ENCODE measurements at places on chromosomes 2 and 18.

GRCh38 chr2:51782921-51783765, 751.2 kb upstream of the NRXN1 start:
- DNase-seq = no peak

- no peak for DNase-seq
Measured at GRCh38 chr2:236875906-236876505, 209.7 kb upstream of the COPS8 start.

DNA sequence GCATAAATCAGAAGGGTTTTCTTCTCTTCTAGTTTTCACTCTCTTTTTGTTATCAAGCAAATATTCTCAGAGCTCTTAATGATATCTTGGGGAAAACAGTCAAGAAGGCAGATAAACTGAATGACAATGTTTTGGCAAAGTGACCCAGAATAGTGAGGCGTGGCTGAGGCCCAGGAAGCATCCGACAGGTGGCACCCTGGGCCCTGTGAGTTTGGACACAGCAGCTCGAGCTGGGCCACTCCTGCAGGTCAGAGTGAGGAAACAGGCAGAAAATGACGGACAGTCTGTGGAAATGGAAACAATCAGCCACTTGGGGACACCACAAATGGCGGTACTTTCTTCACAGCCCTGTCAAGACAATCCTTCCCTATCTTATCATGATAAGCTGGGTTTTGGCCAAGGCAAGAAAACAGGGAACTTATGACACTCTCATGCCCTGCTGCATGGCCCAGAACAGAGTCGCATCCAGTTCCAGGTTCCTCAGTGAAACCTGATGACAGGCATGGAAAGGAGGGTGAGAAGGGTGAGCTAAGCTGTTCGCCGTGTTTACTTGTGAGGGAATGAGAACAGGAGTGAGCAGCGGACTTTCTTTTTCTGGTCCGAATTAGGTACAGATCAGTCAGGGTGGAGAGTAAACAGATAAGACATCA, 32.1 kb downstream of the MRPL44 start:
- DNase-seq = no peak

GRCh38 chr18:26457611-26458353, 90.6 kb downstream of the KCTD1 start:
- no peak for DNase-seq

- peak; percentile 25 for DNase-seq
Measured at GRCh38 chr2:46487667-46488335, 8.4 kb downstream of the TMEM247 start.

- no peak for DNase-seq
Measured at GRCh38 chr18:74513883-74514205, 17.7 kb downstream of the CNDP2 start.

DNA sequence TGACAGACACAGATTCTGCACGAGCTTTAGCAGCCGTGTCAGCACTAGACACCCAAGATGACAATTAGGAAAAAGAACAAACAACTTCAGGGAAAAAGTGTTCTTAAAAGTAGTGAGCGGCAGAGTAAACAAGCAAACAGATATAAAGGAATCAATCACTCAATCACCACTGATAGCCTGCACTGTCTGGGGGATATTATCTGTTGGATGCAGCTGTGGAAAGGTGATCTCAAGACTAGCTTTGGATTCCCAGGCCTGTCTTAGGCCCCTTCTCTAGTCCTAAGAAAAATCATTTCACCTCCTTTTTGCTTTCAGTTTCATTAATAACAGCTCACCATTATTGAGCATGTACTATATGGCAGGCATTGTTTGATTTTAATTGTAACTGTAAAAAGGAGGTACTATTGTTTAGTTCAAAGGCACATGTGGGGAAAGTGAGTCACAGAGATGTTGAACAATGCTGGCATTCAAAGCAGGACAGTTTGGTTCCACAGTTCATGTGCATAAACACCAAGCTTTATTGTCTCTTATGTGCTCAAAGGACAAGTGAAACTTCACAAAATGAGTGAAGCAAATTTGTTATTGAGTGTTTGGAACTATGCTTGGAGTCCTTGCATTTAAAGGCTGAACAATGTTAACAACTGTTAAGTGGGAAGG, 147.3 kb upstream of the TCF4 start:
- no peak for DNase-seq

DNA sequence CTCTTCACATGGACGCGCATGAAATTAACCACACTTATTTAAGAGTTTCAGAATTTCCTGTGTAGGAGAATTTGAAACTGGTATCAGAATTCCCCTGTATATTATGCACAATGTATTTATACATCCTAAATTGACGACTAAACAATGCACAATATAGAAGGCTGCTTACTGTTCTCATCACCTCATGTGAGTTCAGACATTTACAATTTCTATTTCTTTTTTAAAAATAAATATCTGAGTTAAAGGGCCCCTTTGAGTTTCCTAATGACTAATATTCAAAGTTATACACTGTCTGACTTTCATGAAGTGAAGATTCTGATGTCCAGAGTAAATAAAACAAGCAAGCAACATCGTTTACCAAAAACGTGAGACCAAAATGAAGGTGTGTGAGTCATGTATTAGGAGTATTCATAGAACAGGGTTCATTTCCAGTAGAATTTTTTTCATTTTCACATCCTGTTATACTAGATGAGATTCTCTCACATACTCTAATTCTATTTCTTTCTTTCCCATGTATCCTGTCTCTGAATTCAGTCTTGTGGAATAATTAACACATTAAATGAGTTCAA, 406.2 kb downstream of the NUP35 start:
- no peak for DNase-seq

DNA sequence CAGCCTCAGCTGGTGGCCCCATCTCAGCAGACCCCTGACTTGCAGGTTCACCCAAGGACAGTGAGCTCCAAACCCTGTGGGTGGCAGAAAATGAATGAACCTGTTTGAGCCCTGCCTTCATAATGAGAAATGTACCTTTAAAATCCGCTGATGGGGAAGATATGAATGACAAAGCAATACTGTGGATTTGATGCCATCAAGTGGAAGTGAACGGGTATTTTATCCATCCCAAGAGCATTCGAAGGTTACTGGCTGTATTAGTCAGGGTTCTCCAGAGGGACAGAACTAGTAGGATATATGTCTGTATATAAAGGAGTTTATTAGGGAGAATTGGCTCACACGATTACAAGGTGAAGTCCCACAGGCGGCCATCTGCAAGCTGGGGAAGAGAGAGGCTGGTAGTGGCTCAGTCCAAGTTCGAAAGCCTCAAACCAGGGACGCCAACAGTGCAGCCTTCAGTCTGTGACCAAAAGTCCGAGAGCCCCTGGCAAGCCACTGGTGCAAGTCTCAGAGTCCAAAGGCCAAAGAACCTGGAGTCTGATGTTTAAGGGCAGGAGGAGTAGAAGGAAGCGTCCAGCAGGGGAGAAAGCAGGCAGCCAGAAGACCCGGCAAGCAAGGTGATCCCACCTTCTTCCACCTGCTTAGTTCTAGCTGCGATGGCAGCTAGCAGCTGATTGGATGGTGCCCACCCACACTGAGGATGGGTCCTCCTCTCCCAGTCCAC, 32.1 kb downstream of the TOGARAM2 start:
- DNase-seq = no peak

GRCh38 chr2:233081232-233081730, 21.1 kb downstream of the INPP5D start:
- peak; percentile 22 for DNase-seq

GRCh38 chr2:113965644-113966043, 75.8 kb downstream of the ACTR3 start:
- no peak for DNase-seq

DNA sequence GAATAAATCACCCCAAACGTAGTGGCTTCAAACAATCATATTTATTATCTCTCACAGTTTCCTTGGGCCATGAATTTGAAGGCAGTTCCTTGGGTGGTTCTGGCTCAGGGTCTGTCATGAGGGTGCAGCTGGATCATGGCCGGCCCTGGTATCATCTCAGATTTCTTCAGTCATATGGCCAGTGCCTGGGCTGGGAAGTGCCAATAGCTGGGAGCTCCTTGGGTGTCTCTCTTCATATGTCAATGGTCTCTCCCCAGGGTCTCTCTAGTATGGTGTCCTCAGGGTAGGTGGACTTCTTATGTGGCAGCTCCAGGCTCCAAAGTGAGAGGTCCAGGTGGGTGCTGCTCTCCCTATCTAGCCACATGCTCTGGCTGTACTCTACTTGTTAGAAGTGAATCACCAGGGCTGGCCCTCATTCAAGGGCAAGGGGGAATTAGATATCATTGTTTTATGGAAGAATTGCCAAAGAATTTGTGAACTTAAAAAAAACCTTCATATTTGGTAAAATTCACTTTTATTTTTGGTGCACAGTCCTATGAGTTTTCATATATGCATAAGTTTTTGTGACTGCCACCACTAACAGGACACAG, 15.4 kb downstream of the FHOD3 start:
- no peak for DNase-seq

- DNase-seq = no peak
Measured at GRCh38 chr2:66264354-66264753, 170.6 kb upstream of the MEIS1 start.

- no peak for DNase-seq
Measured at GRCh38 chr2:31199206-31199605, 18.1 kb downstream of the CAPN14 start.

GRCh38 chr2:165833156-165833555, 39.1 kb upstream of the GALNT3 start:
- DNase-seq = no peak

DNA sequence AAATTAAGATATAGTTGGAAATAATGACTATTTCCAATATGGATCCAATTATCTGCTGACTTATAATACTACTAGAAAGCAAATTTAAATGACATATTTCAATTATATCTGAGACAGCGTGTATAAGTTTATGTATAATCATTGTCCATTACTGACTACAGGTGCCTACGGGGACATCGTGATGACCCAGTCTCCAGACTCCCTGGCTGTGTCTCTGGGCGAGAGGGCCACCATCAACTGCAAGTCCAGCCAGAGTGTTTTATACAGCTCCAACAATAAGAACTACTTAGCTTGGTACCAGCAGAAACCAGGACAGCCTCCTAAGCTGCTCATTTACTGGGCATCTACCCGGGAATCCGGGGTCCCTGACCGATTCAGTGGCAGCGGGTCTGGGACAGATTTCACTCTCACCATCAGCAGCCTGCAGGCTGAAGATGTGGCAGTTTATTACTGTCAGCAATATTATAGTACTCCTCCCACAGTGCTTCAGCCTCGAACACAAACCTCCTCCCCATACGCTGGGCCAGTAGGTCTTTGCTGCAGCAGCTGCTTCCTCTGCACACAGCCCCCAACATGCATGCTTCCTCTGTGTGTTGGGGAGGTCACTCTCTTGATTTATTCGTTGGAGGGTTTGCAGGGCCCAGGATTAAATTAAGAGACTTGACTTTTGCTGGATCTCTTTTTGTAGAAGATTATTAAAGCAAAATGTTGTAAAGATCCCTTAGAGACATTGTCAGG, 194.4 kb downstream of the RPIA start:
- no peak for DNase-seq

- DNase-seq = no peak
Measured at GRCh38 chr2:210818473-210818872, 262.1 kb downstream of the CPS1 start.

DNA sequence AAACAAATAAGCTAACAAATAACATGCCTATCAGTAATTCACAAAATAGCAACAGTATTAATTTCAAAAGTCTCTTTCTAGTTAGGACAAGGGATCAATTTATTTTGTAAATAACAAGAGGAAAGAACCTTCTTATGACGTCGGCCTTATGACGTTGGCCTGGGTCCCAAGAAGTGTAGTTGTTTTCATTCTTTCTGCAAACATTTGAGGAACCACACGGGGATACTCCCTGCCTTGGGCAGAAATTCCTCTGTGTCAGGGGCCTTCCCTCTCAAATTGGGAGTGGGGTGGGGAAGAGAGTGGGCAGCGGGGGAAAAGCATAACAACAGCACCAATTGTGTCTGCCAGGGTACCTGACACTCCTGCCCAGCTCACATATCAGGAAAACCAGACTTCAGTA, 1.3 kb downstream of the CCDC68 start:
- DNase-seq = no peak

DNA sequence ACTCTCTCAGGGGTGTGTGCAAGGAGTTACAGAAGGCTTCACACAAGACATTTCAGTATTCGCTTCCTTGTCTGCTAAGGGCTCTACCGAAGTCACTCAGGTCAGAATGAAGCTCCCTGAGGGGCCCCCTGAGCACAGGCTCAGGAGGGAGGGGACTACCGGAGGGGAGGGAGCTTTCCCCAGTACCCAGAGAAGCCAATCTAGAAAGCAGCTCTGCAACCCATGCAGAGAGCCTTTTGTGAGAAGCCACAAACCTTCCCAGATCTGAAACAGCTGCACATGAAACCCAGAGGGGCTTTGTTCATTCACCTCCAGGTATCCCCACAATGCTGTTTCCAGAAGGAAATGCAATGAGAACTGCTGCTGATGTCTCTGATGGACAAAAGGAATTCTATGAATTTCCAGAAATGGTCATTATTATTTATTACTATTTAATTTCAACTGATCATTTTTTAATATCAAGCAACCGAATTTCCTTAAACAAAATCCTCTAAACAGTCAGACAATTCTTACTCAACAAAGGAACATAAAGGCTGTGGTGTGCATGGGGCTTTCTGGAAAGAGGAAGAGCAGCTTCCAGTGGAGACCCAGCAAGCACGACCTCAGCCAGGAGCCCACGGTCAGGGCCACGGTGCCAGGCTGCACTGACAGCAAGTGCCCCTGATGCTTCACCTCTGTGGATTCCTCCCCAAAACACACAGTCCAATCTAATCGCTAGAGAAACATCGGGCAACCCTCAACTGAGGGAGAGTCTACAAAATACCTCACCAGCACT, 42.0 kb downstream of the NDUFA10 start:
- no peak for DNase-seq

GRCh38 chr2:155318710-155319109, 620.2 kb downstream of the KCNJ3 start:
- DNase-seq = no peak

- DNase-seq = no peak
Measured at GRCh38 chr18:32907311-32907585, 134.4 kb upstream of the KLHL14 start.

- no peak for DNase-seq
Measured at GRCh38 chr2:219168526-219168925, 1.3 kb downstream of the SLC23A3 start.

DNA sequence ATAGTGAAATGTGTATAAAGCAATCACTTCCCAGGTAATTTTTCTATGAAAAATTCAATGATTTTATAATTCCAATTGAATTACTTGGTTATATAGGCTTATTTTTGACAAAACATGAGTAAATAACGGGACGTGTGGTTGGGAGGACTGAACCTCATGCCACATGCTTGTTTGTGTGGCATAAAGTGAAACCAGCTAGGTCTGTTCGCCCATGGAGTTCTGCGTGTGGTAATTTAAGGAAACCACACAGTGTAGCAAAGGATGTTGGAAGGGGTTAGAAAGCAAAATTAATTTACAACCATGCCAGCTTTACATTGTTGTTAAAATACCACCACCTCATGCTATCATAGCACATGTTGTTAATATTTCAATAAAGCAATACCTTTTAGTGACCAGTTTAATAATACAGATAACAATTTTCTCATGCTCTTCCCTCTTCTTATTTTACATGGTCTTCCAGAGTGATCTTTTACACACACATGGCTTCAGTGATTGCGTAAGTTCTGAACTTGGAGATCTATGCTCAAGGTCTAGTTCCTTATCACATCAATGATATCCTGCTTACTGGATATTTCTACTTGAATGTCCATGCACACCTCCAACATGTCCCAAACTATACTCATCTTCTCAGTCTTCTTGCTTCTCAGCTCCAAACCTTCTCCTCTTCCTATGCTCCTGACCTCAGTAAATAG, 156.4 kb upstream of the ITGA4 start:
- no peak for DNase-seq

- DNase-seq = no peak
Measured at GRCh38 chr2:58347810-58348209, 106.7 kb upstream of the FANCL start.

- no peak for DNase-seq
Measured at GRCh38 chr2:17981936-17982335, 103.5 kb downstream of the KCNS3 start.

GRCh38 chr2:238717084-238717483, 130.8 kb upstream of the TWIST2 start:
- DNase-seq = no peak
